ENCODE measurements at places on chromosomes 5 and 9.

- no peaks in the 10 kb centered on the region for H3K27me3 ChIP-seq
- no peak overlapping the region for H3K27ac ChIP-seq
- peaks cover 6% of the 10 kb centered on the region for H3K4me1 ChIP-seq
- no peak overlapping the region for H3K4me3 ChIP-seq
Measured at GRCh38 chr9:105515811-105516413, 42.0 kb upstream of the FKTN start.

GRCh38 chr5:149283626-149284480, 12.2 kb downstream of the AFAP1L1 start:
- no peak overlapping the region for H3K4me3 ChIP-seq
- no peaks in the 10 kb centered on the region for H3K27me3 ChIP-seq
- H3K4me1 ChIP-seq, result peaks cover 21% of the 10 kb centered on the region
- H3K27ac ChIP-seq, result no peak overlapping the region
- H3K36me3 ChIP-seq, result no peaks in the 10 kb centered on the region

DNA sequence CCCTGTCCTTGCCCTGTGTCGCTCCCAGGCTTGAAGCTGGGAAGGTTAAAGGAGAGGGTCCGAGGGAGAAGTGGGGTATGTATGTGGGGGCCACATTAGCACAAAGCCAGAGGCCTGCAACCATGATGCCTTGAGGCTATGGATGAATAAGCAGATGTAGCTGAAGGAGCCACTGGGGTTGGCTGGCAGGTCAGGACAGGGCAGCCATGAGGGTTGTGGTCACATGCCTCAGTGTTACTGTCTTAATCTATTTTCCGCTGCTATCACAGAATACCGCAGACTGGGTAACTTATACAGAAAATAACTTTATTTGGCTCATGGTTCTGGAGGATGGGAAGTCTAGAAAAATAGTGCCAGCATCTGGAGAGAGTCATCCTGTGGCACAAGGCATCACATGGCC, 9.2 kb upstream of the GRHPR start:
- no peak overlapping the region for H3K4me3 ChIP-seq
- no peaks in the 10 kb centered on the region for H3K36me3 ChIP-seq
- peaks cover 36% of the 10 kb centered on the region for H3K4me1 ChIP-seq
- peak overlapping the region; percentile 52 for H3K27ac ChIP-seq
- H3K27me3 ChIP-seq, result no peaks in the 10 kb centered on the region

- no peak overlapping the region for H3K4me3 ChIP-seq
- no peaks in the 10 kb centered on the region for H3K27me3 ChIP-seq
- no peaks in the 10 kb centered on the region for H3K4me1 ChIP-seq
- H3K36me3 ChIP-seq, result no peaks in the 10 kb centered on the region
- H3K27ac ChIP-seq, result no peak overlapping the region
- no peak for DNase-seq
Measured at GRCh38 chr9:118023644-118024043, 319.4 kb downstream of the TLR4 start.

GRCh38 chr5:92977846-92978540, 603.0 kb downstream of the NR2F1-AS1 start:
- no peaks in the 10 kb centered on the region for H3K27me3 ChIP-seq
- no peaks in the 10 kb centered on the region for H3K36me3 ChIP-seq
- no peak overlapping the region for H3K27ac ChIP-seq
- no peak for DNase-seq

GRCh38 chr9:122445155-122445749, 32.5 kb downstream of the OR1J1 start:
- H3K4me1 ChIP-seq, result peaks cover 55% of the 10 kb centered on the region
- no peaks in the 10 kb centered on the region for H3K27me3 ChIP-seq
- DNase-seq, result peak; percentile 95
- H3K36me3 ChIP-seq, result peaks cover 16% of the 10 kb centered on the region
- peak overlapping the region; percentile 92 for H3K27ac ChIP-seq

DNA sequence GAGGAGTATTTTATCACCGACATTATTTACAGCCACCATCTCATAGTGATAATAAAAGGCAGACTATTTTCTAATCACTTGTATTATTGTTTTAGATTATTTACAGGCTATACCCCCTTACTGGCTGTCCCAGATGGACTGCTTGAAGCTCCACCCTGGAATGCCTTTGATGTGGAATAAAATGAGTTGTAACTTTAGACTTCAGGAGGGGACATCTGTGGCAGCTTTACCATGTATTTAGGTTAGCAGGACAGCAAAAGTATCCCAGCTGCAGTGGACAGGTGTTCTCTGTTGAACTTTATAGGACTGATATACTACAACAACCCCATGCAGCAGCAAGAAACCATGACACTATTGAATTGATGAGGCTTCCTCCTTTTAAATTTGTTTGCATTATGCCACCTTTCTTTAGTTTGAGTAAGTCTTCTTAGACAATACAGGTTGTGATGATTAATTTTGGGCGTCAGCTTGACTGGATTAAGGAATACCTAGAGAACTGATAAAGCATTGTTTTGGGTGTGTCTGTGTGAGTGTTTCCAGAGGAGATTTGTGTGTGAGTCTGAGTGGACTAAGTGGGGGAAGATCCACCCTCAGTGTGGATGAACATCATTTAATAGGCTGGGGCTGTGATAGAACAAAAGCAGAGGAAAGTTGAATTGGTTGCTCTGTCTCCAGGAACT, 29.2 kb upstream of the C9orf57 start:
- DNase-seq, result no peak
- H3K36me3 ChIP-seq, result no peaks in the 10 kb centered on the region
- H3K4me1 ChIP-seq, result no peaks in the 10 kb centered on the region
- no peak overlapping the region for H3K4me3 ChIP-seq
- H3K27me3 ChIP-seq, result no peaks in the 10 kb centered on the region
- H3K27ac ChIP-seq, result no peak overlapping the region

DNA sequence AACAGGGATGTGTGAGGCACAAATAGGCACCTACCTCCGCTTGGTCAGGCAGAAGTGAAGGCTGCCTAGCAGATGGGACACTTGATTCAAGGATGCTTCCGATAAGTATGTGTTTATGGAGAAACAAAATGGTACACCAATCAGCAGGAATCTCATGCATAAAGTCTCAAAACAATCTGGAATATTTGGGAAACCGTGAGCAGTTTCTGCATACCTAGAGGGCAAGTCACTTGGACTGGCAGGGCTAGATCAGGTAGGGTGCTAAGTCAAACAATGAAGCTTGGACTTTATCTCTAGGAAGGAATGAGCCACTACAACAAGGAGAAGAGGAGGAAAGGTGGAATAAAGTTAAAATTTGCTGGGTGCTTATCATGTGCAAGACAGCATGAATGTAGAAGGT, 5.5 kb downstream of the EPB41L4A start:
- H3K27me3 ChIP-seq, result peaks cover 21% of the 10 kb centered on the region
- H3K4me1 ChIP-seq, result peaks cover 8% of the 10 kb centered on the region
- no peaks in the 10 kb centered on the region for H3K36me3 ChIP-seq
- DNase-seq, result no peak

- no peaks in the 10 kb centered on the region for H3K4me1 ChIP-seq
- no peak overlapping the region for H3K27ac ChIP-seq
- H3K36me3 ChIP-seq, result no peaks in the 10 kb centered on the region
- peaks cover 15% of the 10 kb centered on the region for H3K27me3 ChIP-seq
- DNase-seq, result no peak
Measured at GRCh38 chr5:100902440-100903038, 543 bp downstream of the ST8SIA4 start.

GRCh38 chr9:18384066-18384465, 89.9 kb upstream of the ADAMTSL1 start:
- peaks cover 2% of the 10 kb centered on the region for H3K27me3 ChIP-seq
- H3K36me3 ChIP-seq, result no peaks in the 10 kb centered on the region
- no peak for DNase-seq

GRCh38 chr5:112862085-112862484, 998 bp downstream of the SRP19 start:
- peak overlapping the region; percentile 97 for H3K27ac ChIP-seq
- peaks cover 34% of the 10 kb centered on the region for H3K36me3 ChIP-seq
- peak overlapping the region; percentile 98 for H3K4me3 ChIP-seq
- no peaks in the 10 kb centered on the region for H3K27me3 ChIP-seq

DNA sequence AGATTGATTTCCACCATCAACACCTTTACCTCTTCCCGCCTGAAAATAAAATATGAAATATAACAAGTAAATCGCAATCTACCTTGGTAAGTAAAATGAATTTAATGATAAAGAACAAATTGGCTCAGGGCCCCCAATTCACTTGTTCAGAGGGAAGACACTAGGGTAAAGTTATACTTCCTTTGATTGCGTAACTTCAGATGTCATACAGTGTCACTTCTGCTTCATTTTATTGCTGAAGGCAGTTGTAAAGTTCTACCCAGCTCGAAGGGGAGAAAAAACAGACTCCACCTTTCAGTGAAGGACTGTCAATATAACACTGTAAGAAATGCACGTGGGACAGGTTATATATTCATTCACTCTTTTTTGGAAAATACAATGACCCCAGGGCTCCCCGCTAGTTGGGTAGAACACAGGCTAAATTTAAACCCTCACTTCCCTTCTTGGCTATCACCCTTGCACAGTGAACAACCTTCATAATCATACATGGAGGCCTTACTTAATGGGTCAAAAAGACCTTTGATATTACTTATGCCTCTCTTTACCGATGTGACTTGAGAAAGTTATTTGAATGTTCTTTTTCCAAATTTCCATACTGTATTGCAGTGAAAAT, 848.8 kb downstream of the MAT2B start:
- no peak for DNase-seq
- H3K4me1 ChIP-seq, result no peaks in the 10 kb centered on the region
- H3K27me3 ChIP-seq, result no peaks in the 10 kb centered on the region

- H3K27ac ChIP-seq, result peak overlapping the region; percentile 89
- peaks cover 4% of the 10 kb centered on the region for H3K27me3 ChIP-seq
- peaks cover 6% of the 10 kb centered on the region for H3K36me3 ChIP-seq
- peaks cover 96% of the 10 kb centered on the region for H3K4me1 ChIP-seq
Measured at GRCh38 chr9:94919376-94920098, 193.0 kb downstream of the AOPEP start.

DNA sequence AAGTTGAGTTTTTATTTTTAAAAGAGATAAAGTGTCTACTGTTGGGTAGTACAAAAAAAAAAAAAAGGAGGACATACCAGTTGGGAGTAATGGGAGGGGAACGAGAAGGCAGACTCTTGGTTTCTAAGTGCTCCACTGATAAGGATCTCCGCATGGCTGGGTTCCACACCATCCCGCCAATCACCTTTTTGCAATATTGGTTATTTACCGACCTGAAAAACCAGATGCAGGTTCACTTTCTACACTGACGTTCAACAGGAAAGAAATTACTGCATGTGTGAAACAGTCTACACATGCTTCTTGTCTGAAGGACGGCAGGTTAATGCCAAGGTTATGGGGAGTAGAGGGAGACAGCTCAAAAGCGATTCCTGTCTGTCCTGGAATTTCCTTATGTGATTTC, 75.5 kb downstream of the PTPN3 start:
- no peak overlapping the region for H3K4me3 ChIP-seq
- no peak overlapping the region for H3K27ac ChIP-seq
- H3K36me3 ChIP-seq, result no peaks in the 10 kb centered on the region
- no peak for DNase-seq
- no peaks in the 10 kb centered on the region for H3K4me1 ChIP-seq

GRCh38 chr5:162990856-162991497, 446.4 kb upstream of the CCNG1 start:
- H3K27ac ChIP-seq, result no peak overlapping the region
- no peak for DNase-seq
- H3K36me3 ChIP-seq, result no peaks in the 10 kb centered on the region
- no peaks in the 10 kb centered on the region for H3K27me3 ChIP-seq
- H3K4me3 ChIP-seq, result no peak overlapping the region

- H3K27me3 ChIP-seq, result peaks cover 3% of the 10 kb centered on the region
- H3K36me3 ChIP-seq, result peaks cover under 1% of the 10 kb centered on the region
- DNase-seq, result no peak
Measured at GRCh38 chr9:127703289-127703946, 3.4 kb upstream of the CFAP157 start.

DNA sequence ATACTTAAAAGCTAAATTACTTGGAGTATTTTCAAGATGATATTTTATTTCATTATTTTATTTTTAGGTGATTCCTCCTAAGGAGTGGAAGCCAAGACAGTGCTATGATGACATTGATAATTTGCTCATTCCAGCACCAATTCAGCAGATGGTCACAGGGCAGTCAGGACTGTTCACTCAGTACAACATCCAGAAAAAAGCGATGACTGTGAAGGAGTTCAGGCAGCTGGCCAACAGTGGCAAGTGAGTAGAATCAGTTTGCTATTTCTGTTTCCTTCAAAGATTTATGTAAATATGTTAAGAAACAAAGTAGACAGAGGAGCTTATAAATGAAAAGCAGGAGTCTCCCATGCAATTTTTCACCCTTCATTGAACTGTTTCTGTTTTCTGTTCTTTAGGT, 47.8 kb downstream of the KDM4C start:
- H3K27me3 ChIP-seq, result no peaks in the 10 kb centered on the region
- H3K4me3 ChIP-seq, result no peak overlapping the region
- H3K27ac ChIP-seq, result no peak overlapping the region
- H3K4me1 ChIP-seq, result peaks cover 6% of the 10 kb centered on the region

DNA sequence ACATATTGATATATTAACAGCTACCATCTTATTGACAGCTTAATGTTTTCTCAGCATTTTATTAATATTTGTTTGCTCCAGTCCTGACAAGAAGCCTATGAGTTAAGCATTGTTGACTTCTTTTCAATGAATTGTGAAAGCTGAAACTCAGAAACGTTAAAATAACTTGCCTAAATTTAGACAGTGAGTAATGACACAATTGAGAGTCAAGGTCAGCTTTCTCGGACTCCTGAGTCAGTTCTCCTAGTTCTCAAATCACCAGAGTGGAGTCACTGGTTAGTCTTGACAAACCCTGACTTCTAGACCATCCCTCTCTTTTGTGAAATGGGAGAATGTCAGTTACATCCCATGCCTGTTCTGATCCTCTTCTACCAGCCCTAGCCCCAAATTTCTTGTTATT, 222.7 kb upstream of the ACO1 start:
- DNase-seq, result no peak
- H3K27me3 ChIP-seq, result no peaks in the 10 kb centered on the region
- no peaks in the 10 kb centered on the region for H3K4me1 ChIP-seq
- H3K27ac ChIP-seq, result no peak overlapping the region

DNA sequence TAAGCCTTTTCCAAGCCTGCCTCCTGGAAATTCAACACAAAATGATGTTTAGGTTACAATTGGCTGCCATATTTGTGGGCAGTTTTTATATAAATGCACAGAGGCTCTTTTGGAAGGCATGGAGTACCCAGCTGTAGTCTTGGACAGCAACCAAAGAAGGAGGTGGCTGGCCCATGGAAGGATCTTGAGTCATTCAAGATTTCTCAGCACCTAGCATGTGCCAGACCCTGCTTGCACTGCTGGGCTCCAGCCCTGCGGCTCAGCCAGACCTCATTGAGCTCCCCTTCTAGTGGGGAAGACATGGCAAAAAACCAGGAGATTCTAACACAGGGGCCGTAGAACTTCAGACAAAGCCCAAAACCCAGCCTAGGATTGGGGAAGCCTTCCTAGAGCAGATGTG, 22.1 kb downstream of the JADE2 start:
- H3K27me3 ChIP-seq, result no peaks in the 10 kb centered on the region
- peaks cover 55% of the 10 kb centered on the region for H3K4me1 ChIP-seq
- peak; percentile 68 for DNase-seq
- H3K36me3 ChIP-seq, result peaks cover 21% of the 10 kb centered on the region
- H3K27ac ChIP-seq, result peak overlapping the region; percentile 67

- peak overlapping the region; percentile 47 for H3K27ac ChIP-seq
- H3K4me3 ChIP-seq, result peak overlapping the region; percentile 39
- H3K36me3 ChIP-seq, result peaks cover 12% of the 10 kb centered on the region
- H3K27me3 ChIP-seq, result peaks cover 4% of the 10 kb centered on the region
- H3K4me1 ChIP-seq, result peaks cover 53% of the 10 kb centered on the region
Measured at GRCh38 chr5:80191991-80192398, 63.9 kb downstream of the SERINC5 start.
